Breast epithelium (tissue), 4 donors: ENCODE measurements at places on chromosomes 2 and 18. TPM values are rescaled to one million over a fixed set of nuclear protein-coding genes. Genes with fewer than 3 reads are reported as not detected.

Gene CPO
- 0.96 TPM for total RNA-seq

Gene GRP
- not detected for total RNA-seq

DNA sequence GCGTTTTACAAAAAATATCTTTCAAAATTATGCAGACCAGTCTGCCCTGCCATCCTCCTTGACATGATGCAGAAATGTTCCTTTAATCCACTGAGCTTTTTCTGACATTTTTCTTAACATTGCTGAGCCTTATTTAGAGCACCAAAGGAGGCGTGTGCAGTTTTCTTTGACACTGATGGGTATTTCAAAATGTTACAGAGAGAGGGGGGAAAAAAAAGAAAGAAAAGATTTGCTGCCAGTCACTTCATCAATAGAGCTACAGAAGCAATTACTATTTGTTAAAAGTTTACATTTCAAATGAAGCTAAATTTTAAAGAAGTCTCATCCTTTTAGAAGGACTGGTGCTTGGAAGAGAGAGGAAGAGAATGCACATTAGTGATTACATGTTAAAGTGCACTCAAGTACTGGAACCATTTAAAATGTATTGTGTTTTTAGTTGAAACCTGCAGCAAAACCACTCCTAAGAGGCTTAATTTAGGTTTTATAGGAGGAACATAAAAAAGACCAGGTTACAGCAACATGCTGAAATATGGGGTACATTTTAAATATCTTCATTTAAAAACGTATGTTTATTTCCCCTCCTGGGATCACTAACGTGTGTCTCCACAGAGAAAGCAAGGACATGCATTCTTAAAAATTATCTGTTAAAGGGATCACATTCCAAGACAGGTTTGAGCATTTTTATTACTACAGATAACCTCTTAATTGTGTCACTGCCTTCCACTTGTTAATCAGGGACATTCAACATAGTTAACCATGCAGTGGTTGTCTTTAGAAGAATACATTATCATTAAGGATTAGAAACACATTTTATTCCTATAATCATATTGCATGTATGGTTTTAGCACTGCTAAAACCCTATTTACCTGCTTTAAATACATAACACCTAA, 258.4 kb downstream of the MEIS1 start:
- peak overlapping the region; percentile 0 for H3K27ac ChIP-seq
- no peaks in the 10 kb centered on the region for H3K36me3 ChIP-seq
- no peak for DNase-seq

DNA sequence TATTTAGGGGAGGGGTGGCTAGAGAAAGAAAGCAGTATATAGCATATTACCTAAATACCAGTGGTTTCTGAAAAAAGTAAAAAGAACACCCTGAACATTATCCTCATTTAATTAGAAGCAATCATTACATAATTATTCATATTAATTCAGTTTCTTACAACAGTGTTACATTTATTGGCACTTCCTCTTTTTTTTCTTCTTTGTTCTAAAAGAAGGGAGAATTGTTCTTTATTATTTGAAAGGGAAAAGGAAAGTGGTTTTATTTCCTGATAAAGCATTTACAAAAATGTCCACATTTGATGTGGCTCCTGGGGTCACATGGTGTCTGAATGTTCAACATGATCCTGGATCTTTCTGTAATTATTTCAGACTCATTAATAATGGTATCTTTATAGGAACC, 254.9 kb upstream of the ZEB2 start:
- no peaks in the 10 kb centered on the region for H3K27me3 ChIP-seq
- DNase-seq: no peak
- H3K36me3 ChIP-seq: no peaks in the 10 kb centered on the region
- no peak overlapping the region for H3K27ac ChIP-seq
- no peak overlapping the region for H3K4me3 ChIP-seq
